Neural crest cell (in vitro differentiated cells): ENCODE measurements at places on chromosomes 7 and 10.
A peak's percentile ranks its signal among the peaks of the same experiment; 100 is the strongest.

DNA sequence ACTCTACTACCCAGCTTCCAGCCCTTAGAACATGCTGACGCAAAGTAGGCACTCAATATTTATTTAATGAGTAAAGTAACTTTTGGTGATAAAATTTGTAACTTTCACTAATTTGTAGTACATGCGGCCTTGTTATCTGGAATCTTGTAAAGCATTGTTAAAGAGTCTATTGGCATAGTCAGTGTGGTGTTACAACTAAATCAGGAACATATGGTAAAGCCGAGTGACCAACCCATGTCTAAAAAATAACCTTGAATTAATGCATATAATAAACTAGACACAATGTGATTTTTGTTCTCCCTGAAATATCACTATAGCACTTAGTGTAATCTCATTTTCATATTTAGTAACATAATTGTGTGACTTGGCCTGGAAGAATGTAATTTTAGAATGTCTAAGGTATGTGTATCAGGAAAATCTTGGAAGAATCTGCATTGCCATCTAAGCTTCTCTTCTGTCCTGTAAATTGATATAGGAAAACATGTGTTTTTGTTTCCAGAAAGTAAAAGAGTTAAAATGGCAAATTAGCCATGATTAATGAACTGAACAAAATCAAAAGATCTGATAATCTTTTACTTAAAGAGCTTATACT lies 256.7 kb upstream of the GNAI1 start:
- no peak overlapping the region for H3K27ac ChIP-seq
- peaks cover 2% of the 10 kb centered on the region for H3K27me3 ChIP-seq
- H3K36me3 ChIP-seq, result no peaks in the 10 kb centered on the region

DNA sequence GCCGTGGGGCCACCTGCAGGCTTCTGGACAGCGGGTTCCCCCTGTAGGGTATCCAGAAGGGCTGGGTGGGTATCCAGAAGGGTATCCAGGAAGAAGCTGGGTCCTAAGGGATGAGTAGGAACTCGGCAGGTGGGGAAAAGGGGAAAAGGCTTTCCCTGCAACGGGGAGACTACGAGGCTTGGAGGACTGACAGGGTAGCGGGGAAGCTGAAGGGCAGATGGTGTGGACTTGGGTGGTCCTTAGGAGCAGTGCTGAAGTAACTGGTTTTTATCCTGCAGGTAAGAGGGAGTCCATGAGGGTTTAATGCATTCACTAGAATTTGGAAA lies 525 bp downstream of the UBE2D4 start:
- H3K27me3 ChIP-seq, result no peaks in the 10 kb centered on the region
- peak overlapping the region; percentile 88 for H3K4me3 ChIP-seq
- H3K4me1 ChIP-seq, result peaks cover 19% of the 10 kb centered on the region
- no peak for DNase-seq
- H3K27ac ChIP-seq, result peak overlapping the region; percentile 84

GRCh38 chr10:119316002-119316358 lies 108.6 kb downstream of the GRK5 start:
- H3K36me3 ChIP-seq, result no peaks in the 10 kb centered on the region
- H3K27me3 ChIP-seq, result no peaks in the 10 kb centered on the region
- no peak overlapping the region for H3K4me3 ChIP-seq
- peaks cover 59% of the 10 kb centered on the region for H3K4me1 ChIP-seq
- DNase-seq, result no peak
- H3K27ac ChIP-seq, result peak overlapping the region; percentile 83

GRCh38 chr10:123896246-123896927 lies 4.8 kb upstream of the CPXM2 start:
- H3K36me3 ChIP-seq, result peaks cover 5% of the 10 kb centered on the region
- no peak overlapping the region for H3K4me3 ChIP-seq
- H3K4me1 ChIP-seq, result no peaks in the 10 kb centered on the region
- no peak for DNase-seq

DNA sequence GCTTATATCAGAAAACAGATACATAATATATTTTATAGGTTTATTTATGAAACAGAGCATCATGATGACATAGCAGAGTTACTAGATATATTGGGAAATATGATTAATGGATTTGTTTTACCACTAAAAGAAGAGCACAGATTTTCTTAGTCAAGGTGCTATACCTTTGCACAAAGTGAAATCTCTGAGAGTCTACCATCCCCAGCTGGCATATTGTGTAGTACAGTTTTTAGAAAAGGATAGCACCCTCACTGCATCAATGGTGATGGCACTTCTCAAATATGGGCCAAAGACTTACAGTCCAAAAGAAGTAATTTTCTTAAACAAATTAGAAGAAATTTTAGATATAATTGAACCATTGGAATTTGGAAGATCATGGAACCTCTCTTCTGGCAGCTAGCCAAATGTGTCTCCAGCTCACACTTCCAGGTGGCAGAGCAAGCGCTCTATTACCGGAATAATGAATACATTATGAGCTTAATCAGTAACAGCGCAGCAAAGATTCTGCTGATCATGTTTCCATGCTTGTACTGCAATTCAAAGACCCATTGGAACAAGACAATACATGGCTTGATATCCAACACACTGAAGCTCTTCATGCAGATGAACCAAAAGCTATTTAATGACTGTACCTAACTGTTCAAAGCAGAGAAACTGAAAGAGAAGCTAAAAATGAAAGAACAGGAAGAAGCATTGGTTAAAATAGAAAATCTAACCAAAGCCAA lies 21.9 kb upstream of the CREB3L2 start:
- H3K4me3 ChIP-seq, result no peak overlapping the region
- no peaks in the 10 kb centered on the region for H3K36me3 ChIP-seq
- H3K27ac ChIP-seq, result no peak overlapping the region
- H3K27me3 ChIP-seq, result no peaks in the 10 kb centered on the region

GRCh38 chr7:106205621-106206222 lies 79.1 kb downstream of the NAMPT start:
- no peak overlapping the region for H3K27ac ChIP-seq
- no peak for DNase-seq
- no peaks in the 10 kb centered on the region for H3K27me3 ChIP-seq
- H3K36me3 ChIP-seq, result peaks cover 9% of the 10 kb centered on the region
- H3K4me1 ChIP-seq, result no peaks in the 10 kb centered on the region

DNA sequence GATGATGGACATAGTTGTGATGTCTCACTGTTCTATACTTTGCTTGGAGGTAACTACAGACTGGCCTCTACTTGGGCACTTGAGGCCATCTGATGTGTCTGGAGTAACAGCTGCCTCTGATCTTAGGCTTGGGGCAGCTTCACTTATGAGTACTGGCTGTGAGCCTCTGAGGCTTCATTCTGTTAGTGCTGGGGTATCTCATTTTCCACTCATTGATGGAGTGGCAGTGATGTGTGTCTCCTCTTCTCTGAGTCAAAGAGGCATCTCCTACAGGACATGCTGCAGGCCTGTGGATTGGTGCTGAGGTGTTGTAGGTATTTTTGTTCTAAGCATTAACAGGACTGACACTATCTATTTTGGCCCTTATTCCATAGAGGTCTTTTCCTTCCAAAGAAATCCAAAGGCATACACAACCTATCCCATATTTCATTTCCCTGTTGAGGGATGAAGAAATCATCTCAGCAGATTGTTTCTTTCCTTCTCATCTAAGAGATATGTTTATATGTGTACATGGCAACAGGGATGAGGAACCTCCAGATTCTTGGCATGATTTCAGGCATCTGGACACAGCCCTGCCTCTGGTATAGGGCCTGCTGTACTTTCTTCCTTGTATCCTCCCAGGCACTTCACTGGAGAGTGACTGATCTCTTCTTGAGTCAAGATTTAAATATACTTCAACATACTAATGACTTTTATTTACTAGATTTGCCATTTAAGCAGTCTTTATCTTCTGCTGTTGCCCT lies 65.7 kb upstream of the NOBOX start:
- no peak overlapping the region for H3K27ac ChIP-seq
- no peaks in the 10 kb centered on the region for H3K4me1 ChIP-seq
- H3K36me3 ChIP-seq, result no peaks in the 10 kb centered on the region
- H3K27me3 ChIP-seq, result no peaks in the 10 kb centered on the region
